ENCODE measurements at places on chromosomes 12 and 14.
A peak's percentile ranks its signal among the peaks of the same experiment; 100 is the strongest.

DNA sequence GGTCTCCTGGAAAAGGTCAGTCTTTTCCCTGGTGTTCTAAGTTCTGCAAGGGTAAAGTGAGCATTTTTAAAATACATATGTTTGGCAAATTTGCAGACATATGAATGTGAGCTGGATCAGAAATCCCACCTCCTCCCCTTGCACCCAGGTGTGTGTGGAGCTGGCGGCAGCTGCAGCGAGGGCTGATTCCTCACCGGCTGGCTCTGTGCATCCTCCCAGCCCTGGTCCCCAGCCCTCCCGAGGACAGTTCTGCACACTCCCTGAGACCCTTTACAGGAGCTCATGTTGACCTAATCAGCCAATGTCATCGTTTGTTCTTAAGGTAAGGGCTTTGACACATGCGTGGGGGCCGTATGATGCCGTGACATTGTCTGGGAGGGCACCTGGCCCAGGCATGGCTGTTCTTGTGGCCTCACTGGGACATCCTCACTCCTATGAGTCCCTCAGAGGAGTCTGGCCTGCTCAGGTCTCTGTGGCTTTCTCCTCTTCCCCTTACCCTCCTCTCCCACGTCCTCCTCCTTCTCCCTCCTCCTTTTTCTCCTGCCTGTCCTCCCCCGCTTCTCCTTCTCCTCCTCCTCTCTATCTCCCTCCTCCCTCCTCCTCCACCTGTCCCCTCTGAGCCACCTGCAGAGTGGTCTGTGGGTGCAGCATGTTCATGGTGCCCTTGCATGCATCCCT is 289.2 kb upstream of the SFSWAP start:
- no peak for DNase-seq

- no peak for DNase-seq
Observed at GRCh38 chr12:11242656-11243055, 26.9 kb downstream of the PRB3 start.

GRCh38 chr12:98319716-98320425 is 195.5 kb upstream of the TMPO start:
- no peak for DNase-seq

DNA sequence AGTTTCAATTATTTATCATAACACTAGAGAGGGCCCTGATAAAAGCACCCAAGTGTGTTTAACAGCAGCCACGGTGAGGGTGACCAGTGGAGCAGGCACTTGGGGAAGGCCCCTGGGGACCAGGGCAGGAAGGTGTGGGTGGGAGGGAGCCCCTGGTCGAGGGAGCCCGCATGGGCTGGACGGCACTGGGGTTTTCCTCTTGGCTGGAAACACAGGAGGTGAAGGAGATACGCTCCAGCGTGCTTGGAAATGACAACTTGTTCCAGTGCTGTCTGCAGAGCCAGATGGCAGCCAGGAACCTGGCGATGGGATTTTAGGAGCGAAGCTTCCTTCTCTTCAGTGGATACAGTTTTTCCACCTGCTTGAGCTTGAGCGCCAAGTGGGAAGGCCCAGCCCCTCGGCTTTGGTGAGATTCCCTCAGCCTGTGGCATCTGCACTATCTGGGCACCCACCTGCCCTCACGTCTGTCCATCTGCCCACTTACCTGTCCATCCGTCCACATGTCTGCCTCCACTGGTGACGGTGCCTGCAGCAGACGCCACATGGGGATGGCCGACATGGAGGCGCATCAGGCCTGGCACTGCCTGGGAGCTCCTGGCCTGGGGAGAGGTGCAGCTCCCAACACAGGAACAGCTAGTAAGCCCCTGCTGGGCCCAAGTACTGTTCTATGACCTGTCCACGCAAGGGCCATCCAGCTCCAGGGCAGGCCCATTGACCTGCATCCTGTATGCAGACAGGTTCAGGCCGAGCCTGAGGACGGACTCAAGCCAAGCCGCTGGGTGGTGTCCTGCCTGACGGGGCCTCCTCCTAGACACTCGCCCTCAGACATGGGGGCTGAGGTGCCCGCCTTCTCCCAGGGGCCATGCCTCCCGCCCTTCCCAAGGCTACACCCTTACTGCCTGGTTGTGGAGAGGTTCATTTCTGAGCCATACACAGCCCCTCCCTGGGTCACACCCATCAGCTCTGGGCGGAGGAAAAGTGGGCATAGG is 192.2 kb upstream of the C14orf180 start:
- DNase-seq = no peak

- peak; percentile 83 for DNase-seq
Observed at GRCh38 chr12:92078167-92079053, 67.2 kb downstream of the BTG1 start.

- DNase-seq = no peak
Observed at GRCh38 chr14:70680748-70681147, 39.0 kb downstream of the TTC9 start.

DNA sequence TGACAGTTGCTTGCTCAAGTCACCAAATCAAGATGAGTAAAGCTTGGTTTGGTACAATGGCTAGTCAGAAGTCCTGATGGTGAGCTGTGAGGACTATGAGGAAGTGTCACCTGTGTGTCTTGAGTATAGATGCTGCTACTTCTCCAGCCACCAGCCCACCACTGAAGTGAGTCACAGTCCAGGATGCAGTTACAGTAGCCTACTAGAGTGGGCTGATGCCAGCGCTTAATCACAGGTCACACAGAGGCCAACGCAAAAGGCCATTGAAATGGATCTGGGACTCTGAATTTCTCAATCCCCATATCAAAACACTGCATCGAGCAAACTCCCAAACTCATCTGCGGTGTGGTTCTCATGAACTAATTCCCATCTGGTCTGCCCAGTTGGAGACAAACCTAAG is 223.1 kb downstream of the ANO6 start:
- no peak for DNase-seq

- DNase-seq = no peak
Observed at GRCh38 chr14:101953151-101953550, 11.2 kb upstream of the DYNC1H1 start.

DNA sequence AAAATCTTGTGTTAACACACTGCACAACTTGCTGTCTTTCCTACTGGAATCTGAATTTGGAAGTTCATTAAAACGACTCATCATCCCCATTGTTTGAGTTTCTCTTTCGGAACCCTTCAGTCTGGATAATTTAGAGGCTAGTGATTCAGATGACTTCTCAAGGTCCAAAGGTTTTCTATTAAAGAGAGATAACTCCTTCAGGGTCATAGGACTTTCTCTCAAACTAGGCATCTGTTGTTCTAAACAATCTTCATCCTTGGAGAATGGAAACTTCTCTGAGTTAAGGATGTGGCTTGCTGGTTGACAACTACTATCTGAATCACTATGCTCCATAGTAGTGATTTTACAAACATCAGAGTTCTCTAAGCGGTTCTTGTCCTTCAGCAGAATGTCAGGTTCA is 4.4 kb downstream of the MLH3 start:
- DNase-seq = no peak
